ENCODE measurements at places on chromosomes 3 and 15.

- peak; percentile 40 for DNase-seq
Measured at GRCh38 chr3:196518966-196519717, 4.0 kb upstream of the SMCO1 start.

- DNase-seq: no peak
Measured at GRCh38 chr3:76044601-76045600, 259.6 kb upstream of the ZNF717 start.

GRCh38 chr3:126104742-126105605 is 21.1 kb upstream of the SLC41A3 start:
- DNase-seq: no peak

GRCh38 chr3:74592359-74592758 is 22.1 kb downstream of the CNTN3 start:
- no peak for DNase-seq

GRCh38 chr3:147886879-147887278 is 477.7 kb downstream of the ZIC1 start:
- no peak for DNase-seq

DNA sequence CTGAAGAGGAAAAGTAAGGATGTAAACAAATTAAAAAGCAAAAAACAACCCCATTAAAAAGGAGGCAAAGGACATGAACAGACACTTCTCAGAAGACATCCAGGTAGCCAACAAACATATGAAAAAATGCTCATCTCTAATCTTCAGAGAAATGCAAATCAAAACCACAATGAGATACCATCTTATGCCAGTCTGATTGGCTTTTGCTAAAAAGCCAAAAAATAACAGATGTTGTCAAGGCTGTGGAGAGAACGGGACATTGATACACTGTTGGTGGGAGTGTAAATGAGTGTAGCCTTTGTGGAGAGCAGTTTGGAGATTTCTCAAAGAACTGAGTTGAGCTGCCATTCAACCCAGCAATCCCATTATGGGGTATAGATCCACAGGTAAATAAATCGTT is 18.6 kb upstream of the RGMA start:
- no peak for DNase-seq

DNA sequence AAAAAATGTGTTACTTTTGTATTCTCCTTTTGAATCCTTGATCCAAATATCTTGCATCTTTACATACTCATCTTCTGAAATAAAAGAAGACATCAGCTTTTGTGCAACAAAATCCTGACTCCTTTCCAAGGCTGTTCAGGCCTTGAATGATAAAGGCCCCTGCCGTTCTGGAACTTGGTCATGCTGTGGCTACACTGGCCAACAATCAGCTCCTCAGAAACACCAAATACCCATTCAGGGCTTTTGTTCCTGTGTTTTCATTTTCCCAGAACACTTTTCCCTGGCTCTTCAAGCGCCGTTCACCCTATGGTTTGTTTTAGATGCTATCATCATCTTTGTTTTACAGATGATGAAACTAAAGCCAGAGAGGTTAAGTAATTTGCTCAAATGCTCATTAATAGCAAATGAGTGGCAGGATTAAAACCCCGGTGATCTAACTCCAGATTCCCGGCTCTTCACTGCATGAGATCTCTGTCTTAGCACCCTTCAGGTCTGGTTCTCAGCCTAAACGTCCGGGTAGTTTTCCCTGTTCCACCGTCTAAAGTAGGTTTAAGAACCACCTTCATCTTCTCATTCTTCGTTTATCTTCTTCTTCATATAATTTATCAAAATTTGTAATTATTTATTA is 58.3 kb downstream of the EPHA3 start:
- no peak for DNase-seq

DNA sequence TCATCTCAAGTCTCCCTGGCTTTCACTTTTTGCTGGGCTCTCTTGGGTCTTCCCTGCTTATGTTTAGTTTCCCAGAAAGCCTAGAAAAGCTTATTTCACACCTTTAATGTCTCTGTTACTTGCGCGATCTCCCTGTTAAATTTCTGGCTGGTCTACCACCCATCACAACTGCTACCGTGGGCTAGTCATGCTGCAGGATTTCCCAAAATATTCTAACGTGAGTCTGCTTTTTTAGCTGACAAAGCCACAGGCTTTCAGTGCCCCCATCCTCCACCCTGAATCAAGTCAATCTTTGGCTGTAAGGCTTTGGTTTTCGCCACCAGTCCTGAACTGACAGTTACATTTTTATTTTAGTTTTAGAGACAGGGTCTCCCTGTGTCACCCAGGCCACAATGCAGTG is 74.1 kb downstream of the SUMF1 start:
- DNase-seq: no peak

GRCh38 chr15:59609730-59610712 is 1.6 kb upstream of the GCNT3 start:
- DNase-seq: no peak

GRCh38 chr3:138437281-138437680 is 2.9 kb downstream of the ESYT3 start:
- DNase-seq: no peak

- peak; percentile 21 for DNase-seq
Measured at GRCh38 chr15:34318277-34319079, 19.1 kb downstream of the SLC12A6 start.

- no peak for DNase-seq
Measured at GRCh38 chr3:23263796-23264195, 60.7 kb downstream of the UBE2E2 start.

GRCh38 chr3:118067439-118067838 is 967.2 kb downstream of the IGSF11 start:
- no peak for DNase-seq

DNA sequence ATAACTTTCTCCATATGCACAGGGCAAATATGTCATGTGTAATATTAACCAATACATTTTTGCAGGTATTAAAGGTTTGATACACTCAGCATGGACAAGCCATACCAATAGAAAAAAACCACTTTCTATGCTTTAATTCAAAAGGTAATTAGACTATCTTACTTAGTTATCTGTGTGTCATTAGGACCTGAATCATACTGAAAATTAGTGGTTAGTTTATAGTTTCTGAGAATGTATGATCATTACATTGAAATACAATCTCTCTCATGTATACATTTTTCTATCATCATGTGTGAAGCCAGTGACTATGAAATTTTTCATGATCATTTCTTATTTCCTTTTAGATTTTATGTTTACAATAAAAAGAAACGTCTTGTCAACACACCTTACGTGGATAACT is 16.3 kb downstream of the RPS27L start:
- DNase-seq: no peak

DNA sequence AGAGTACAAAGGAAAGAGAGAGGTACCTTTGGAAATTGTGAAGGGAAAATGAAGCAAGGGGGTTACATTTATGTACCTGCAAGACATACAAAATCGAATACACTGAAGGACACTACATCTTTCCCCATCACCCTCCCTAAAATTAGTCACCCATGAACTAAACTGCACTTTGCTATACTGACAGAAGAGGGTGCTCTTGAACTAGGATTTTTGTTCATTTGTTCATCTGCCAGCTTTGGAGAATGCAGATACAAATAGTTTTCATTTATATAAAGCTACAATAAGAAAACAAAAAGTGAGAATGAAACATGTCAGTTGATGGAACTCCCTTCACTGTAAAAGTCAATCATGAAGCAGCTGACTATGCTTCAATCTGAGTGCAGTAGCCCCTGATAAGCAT is 55.7 kb downstream of the PCCB start:
- DNase-seq: no peak

- no peak for DNase-seq
Measured at GRCh38 chr3:24899901-24900603, 405.4 kb upstream of the THRB start.

- DNase-seq: no peak
Measured at GRCh38 chr3:35666888-35667287, 27.6 kb downstream of the ARPP21 start.

DNA sequence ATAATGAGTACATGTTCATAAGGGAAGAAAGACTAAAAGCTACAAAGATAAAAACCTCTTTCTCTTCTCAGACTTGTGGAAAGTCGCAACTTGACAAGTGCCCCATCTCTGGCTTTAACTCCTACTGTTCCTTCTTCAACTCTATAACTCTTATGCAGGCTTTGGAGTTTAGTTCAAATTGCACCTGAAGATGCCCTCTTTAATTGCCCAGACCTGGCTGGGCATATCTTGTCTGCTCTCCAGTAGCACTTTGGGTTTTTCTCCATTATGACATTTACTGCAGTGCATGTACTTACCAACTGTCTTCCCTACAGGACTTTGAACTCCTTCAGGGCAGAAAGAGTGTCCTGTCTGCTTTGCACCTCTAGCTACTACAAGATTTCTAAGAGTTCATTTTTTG is 32.4 kb downstream of the DGKG start:
- no peak for DNase-seq
